Activated T-cell treated with anti-CD3 and anti-CD28 coated beads, Interleukin-2, amount 50 U/mL, for 48 hours (primary cell): ENCODE measurements at places on chromosomes 3 and 15.

DNA sequence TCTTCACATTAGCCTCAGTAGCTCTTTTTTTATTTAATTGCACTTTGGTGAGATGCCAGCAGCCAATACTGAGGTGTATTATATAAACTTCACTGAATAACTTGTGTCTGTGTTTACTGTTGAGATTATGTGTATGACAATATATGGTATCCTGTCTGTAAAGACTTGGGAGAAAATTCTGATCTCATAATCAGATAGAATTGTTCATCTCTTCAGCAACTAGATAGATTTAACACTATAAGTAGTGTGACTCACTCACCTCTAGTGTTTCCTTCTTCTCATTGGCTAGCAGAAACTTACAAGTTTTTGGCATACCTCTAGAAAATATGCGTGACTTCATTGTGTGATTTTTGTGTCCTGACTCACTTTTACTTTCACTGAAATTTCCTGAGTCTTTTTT lies 67.6 kb upstream of the TGFBR2 start:
- no peak for DNase-seq

DNA sequence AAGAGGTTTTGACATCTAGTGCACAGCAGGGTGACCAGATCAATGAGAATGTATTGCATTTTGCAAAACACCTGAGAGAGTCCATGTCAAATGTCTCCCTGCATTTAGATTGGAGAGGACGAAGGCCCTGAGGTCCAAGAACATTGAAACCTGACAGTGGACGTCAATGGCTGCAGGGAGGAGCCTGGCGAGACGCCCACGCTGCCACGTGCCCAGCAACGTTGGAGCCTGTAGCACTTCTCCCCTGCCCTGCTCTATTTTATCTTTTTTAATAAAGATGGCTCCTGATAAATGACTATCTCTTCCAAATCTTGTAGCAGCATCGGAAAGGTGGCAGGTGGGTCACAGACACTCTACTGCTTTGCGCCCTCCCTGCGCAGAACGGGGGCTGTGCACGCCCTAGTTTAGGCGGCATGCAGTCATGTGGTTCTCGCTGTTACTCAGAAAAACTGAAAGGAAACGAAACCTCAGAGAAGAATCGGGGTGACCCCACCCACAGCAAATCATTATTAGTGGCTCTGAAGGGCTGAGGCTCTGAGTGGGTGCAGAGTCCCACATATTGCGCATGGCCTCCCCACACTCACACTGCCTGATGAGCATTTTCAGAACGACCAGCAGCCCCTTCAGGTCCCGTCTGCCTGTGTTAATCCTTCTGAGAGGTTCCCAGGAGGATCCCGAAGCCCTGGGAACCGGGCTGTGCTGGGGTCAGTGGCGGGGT lies 62.5 kb upstream of the TAMM41 start:
- DNase-seq: no peak

DNA sequence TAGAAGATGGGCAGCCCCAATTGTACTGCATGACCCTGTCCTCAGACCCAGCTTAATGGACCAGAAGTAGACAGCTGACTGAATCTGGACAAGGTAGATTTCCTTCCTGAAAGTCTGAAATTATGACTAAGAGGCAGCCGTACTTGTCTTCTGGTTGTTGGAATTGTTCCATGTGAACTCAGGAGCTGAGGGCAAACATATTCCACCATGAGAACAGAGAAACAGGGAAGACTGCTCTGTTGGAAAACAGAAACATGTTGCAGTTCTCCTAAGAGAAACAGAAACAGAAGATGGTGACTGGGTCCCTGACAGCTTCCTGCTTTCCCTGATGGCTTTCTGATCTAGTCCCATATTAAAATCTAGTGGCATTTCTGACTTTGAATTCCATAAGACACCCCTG lies 24.1 kb downstream of the POPDC2 start:
- DNase-seq: no peak

- DNase-seq: no peak
Observed at GRCh38 chr3:17398959-17399551, 343.4 kb downstream of the TBC1D5 start.

GRCh38 chr3:18500322-18500721 lies 75.2 kb upstream of the SATB1 start:
- DNase-seq: no peak

- no peak for DNase-seq
Observed at GRCh38 chr15:78374436-78375393, 34.6 kb downstream of the CRABP1 start.

DNA sequence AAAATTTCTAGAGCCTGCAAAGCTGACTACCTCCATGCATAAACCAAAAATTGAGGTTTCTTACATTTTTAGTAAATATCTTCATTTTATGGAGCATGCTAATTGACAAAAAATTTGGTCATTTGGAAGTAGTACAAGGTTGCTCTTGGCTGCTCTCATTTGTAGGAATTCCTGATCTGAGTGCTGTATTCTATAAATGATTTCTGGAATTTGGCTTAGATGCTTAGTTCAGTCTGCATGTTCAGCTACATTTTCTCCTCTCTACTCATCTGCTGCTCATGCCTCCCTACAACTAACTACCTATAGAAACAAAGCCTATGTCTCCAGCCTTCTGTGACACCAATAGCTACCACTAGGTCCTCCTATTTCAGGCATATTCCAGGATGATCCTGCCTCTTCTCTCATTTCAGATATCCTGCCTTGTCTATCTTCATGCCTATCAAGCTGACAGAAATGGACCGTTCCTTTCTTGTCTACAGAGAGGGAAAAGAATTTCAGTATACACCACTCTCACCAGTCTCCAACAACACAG lies 901.1 kb downstream of the TBL1XR1 start:
- DNase-seq: no peak

- DNase-seq: no peak
Observed at GRCh38 chr15:51625236-51625635, 2.7 kb upstream of the DMXL2 start.

- DNase-seq: no peak
Observed at GRCh38 chr3:64104691-64105111, 81.4 kb upstream of the PSMD6 start.

DNA sequence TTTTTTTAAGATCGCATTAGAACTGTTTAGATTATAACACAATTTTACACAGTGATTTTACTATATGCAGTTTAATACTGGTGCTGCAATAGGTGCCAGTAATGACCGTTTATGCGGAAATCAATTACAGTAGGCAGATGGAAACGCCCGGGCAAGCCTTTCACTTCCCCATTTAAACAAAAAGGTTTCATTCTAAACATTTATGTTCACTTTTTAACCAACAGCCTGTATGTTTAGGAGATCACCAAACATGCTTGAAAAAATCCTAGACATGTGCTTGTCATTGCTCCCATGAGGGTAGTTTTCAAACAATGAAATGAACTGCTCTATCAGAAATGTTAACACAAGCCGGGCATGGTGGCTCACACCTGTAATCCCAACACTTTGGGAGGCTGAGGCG lies 2.7 kb downstream of the BNIP2 start:
- no peak for DNase-seq
